HFFc6 (cell line): ENCODE measurements at places on chromosomes 2 and 18. TPM values are rescaled to one million over a fixed set of nuclear protein-coding genes. Genes with fewer than 3 reads are reported as not detected.

- H3K4me1 ChIP-seq: no peaks in the 10 kb centered on the region
- H3K27ac ChIP-seq: no peak overlapping the region
- peaks cover 12% of the 10 kb centered on the region for H3K36me3 ChIP-seq
- peaks cover 8% of the 10 kb centered on the region; the same call in 1 of the 2 replicates for H3K27me3 ChIP-seq
- DNase-seq: no peak
- H3K4me3 ChIP-seq: no peak overlapping the region
Measured at GRCh38 chr2:98886066-98886554, 49.9 kb downstream of the CRACDL start.

- H3K4me3 ChIP-seq: no peak overlapping the region
- no peak for DNase-seq
Measured at GRCh38 chr2:36653155-36653554, 43.4 kb upstream of the VIT start.

DNA sequence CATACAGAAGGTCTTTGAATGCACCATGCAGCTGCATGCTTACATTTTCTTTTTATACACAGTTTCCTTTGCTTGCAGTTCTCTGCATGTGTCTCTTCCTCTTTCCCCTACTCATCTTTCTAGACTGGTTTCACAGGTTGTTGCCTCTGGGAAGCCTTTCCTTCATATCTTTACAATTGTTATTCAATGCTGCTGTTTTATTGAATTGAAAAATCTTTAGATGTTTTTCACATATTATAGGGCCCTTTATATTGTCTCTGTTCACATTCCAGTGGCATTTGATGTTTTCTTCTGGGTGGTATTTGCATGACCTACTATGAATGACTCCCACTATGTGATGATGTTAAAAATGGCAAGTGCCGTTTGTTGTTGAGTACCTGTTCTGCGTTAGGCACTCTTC is 91.1 kb downstream of the DIS3L2 start:
- H3K27me3 ChIP-seq: no peaks in the 10 kb centered on the region
- no peaks in the 10 kb centered on the region for H3K4me1 ChIP-seq
- no peak overlapping the region for H3K27ac ChIP-seq
- no peak overlapping the region for H3K4me3 ChIP-seq

KCNJ3 gene
- total RNA-seq: not detected in 2 replicates

CDH20 gene
- total RNA-seq: not detected in 2 replicates

HOXD8 gene
- 3.0 and 4.2 TPM in 2 replicates for total RNA-seq
